Amygdala (tissue), 56 donors: ENCODE measurements at places on chromosomes 3 and 15.

DNA sequence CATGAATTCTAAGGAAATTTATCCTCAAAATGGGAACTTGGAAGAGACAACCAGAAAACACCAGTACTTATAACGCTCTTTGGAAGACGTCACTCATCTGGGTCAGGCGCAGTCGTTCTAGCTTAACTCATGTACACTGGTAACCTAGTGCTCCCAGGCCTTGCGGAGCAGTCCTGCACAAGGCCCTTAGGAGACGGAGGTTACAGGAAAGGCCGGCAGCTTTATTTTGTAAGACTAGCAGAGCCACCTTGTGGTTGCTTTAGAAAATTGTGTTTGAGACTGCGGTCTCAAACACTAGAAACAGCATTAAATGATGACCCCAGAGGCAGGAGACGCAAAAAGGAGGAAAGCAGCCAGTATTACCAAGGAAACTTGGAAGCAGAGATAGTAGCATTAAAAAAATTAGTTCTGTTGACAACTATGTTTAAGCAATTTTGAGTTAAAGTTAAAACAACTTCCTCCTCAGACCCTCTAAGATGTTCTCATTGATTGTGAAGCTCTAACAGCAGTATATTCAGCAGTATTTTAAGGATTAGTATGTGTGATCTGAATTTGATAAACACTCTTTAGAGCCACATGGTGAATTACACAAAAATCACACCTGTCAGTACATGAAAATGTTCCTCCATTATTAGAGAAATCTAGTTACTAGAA lies 141.9 kb upstream of the C2CD4B start:
- DNase-seq, result peak; percentile 1

DNA sequence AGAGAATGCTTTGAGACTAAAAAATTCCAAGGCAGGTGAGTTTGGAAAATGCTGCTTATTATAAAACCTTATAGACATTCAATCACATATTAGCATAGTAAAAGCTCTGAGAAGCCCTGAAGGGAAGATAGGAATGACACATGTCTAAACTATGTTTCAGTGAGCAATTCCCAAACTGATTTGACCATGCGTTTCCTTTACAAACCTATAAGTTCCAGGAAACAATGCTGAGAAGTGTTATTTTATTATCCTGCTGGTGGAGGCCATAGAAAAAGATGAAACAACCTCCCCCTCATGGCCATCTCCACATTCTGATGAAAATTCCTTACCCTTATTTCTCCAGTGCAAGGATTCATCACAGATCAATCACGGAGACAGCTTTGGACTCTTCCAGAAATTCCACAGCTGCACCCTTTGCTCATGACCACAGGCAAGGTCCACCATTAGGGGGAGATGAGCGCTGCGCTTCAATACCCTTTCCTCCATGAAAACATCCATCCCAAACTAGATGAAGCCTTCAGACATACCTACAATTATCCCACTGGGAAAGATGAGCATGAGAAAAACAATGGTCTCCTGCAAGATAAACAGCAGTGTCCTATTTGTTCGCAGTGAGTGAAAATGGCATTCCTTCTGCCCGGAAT lies 372.1 kb downstream of the MAGI1 start:
- DNase-seq, result no peak

DNA sequence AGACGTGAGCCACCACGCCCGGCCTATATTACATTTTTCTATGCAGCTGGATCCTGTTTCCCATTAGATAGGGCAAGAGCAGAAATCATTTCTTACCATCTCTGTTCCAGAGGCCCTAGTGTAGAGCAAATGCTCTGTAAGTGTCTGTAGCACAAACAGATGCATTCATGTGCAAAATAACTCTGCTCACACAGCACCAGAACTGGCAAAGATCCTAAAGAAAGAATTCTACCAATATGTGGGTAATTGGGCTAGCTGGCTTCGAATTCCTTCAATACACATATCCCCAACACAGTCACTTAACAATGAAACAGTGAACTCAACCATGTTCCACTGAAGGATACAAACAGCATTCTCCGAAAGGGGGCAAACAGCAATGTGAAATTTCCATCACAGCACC lies 32.7 kb upstream of the DCUN1D1 start:
- DNase-seq, result no peak

- DNase-seq, result no peak
These were observed 7.3 kb upstream of the SERPINI2 start for GRCh38 chr3:167481164-167481563.

DNA sequence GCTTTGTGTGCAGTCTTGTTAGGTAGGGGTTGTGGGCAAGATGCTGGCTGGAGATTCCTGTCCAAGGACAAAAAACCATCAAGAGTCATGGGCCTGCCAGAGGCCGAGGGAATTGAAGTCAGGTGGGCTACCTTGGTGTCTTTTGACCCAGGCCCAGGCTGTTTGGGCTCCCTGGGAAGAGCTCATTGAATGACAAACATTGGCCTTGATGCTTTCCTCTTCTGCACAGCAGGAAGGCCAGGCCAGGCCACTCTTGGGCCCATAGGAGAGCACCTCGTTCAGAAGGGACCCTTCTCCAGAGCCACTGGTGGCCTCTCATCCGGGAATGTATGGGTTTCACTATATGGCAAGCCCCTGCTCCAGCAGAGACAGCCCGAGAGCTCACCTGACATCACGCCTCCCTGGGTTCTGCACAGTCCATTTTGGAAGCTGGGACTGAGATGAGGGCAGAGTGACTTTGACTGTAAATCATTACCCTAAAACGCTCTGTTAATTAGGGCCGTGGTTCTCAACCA lies 169.1 kb downstream of the NSMCE3 start:
- DNase-seq, result no peak

DNA sequence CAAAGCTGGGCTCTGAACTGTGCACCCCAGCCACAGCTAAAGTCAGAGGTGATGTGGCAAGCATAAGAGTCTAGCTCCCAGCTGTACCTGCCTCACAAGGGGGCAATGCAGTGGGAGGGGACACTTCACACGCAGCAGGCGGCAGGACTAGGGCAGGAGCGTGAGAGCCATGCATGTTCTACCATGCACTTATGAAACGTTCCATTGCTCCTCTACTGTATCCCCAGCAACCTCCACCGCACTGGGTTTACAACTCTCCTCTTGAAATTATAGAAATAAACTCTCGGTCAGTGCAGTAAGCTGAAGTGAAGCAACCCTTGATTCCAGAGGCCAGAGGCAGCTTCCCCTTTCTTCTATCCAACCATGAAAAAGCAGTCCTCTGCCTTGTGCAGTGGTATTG lies 298.6 kb upstream of the STT3B start:
- no peak for DNase-seq

GRCh38 chr3:190048932-190049441 lies 71.7 kb downstream of the P3H2 start:
- DNase-seq, result no peak

DNA sequence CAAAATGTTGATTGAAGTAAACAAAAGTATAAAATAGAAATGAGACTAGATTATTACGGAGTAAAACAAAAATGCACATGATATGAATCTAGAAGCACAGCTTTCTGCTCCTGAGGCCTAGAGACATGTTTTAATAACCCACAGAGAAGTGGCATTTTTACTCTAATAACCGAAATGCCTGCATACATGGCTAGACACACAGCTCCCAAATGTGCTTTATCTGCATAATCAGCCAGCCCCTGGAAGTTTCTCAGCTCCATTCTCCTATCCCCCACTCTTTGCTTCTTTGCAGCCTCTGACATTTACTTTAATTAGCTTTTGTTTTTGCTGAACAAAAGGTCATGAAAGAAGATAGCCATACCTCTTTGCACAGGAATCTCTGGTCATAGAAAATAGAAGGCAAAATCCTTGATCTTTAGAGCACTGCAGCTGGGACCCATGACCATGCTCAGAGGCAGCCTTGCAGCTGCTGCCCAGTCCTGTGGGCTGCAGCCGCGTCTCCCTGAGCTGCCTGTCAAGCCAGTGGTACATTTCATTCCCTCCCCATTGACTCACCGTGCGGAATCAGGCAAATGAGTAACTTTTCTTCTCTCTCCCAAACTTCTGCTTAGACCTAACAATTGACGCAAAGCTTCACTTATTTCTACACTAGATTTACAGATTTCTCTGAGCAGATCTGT lies at the start of gene VEPH1:
Gene VEPH1, minus strand, starts transcription at position 501 of the 680 bp plus-strand sequence. CDS start 8,067 bp downstream, outside the sequence.
- DNase-seq, result no peak

DNA sequence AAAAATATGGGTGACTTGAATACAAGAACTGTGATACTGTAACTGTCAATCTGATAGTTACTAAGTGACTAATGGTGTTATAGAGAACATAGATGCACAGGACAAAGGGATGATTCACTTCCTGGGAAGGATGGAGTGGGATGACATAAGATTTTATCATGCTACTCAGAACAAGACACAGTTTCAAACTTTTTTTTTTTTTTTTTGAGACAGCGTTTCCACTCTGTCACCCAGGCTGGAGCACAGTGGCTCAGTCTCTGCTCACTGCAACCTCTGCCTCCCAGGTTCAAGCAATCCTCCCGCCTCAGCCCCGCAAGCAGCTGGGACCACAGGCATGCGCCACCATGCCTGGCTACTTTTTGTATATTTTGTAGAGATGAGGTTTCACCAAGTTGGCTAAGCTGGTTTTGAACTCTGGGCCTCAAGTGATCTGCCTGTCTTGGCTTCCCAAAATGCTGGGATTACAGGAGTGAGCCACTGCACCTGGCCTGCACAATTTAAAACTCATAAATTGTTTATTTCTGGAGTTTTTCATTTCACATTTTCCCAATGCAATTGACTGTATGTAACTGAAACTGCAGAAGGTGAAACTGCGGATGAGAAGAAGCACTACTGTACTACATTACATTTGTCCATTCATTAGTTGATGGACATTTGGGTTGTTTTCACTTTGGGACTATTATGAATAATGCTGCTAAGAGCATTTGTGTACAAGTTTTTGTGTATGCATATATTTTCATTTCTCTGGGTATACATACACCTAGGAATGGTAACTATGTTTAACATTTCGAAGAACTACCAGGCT lies 40.6 kb downstream of the ADIPOQ start:
- DNase-seq, result no peak

GRCh38 chr3:15520185-15520584 lies 1.3 kb downstream of the COLQ start:
- no peak for DNase-seq

DNA sequence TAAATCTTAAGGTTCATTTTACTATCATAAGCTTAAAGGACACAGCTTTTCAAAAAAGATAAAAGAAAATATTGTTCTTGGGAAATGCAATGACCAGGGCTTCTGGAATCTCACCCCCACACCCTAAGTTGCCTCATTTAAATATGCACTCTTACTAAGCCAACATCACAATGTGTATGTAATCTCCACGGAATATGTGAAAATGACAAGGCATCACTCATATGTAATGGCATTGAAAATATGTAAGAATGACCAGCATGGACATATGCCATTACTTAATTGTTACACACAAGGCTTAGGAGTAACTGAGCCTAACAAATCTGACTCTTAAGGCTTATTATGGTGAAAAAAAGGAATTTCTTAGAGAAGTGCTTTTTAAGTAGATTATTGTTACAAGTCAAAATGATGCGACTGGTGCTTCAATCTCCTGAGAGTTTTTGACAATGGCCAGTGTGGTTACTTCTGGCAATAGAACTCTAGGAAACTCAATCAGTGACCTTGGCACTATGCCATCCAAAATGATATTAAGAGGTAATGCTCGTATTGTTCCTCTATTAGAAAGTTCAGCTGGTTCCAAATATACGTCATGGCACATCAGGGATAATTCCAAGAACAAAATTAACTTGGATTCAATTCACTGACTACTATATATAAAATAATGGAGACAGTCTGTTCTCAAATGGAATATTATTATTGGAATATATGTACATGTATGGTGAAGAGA lies 290.0 kb upstream of the PLSCR5 start:
- no peak for DNase-seq

- DNase-seq, result no peak
These were observed 156.7 kb upstream of the ATP11B start for GRCh38 chr3:182636646-182637045.

- no peak for DNase-seq
These were observed 24.7 kb downstream of the CACNA2D2 start for GRCh38 chr3:50478671-50479260.

DNA sequence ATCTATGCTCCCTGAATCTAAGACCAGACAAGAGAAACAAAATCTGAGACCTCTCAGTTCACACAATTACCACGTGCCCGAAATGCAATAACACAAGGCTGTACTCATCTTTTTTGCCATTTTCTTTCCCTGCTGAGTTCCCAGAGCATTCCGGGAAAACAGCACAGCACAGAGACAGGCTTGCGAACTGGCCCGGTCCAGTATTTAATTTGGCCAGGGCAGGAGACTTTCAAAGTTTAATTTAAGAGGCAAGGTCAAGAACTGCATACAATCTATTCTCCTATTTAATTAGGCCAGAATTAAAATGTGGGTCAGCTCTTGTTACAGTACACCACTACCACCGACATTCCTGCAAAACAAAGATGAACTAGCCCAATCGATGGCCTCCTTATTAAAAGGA lies 87.5 kb upstream of the SNRPA1 start:
- DNase-seq, result no peak

DNA sequence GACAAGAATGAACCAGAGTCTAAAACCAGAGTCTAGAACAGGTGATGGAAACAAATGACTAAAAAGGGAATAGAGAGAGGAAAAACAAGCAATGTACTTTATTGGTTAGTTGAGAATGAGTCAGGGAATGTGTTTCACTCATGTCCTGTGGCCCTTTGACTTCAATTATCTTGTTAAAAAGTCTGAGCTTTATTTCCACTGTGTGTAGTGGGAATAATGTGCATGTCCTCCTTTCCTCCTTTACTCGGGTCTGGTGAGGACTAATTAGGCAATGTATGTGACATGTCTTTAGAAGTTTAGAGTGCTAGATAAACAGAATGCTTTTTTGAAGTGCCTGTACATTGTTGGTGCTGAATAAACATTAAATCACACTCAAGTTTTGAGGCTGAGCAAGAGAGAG lies 21.3 kb downstream of the LSAMP start:
- no peak for DNase-seq
